ENCODE measurements at places on chromosomes 12 and 14. TPM values are rescaled to one million over a fixed set of nuclear protein-coding genes. Genes with fewer than 3 reads are reported as not detected.

Gene TMEM179
- total RNA-seq, result not detected

- no peaks in the 10 kb centered on the region for H3K36me3 ChIP-seq
- DNase-seq, result no peak
- no peaks in the 10 kb centered on the region for H3K27me3 ChIP-seq
- no peaks in the 10 kb centered on the region for H3K4me1 ChIP-seq
- H3K27ac ChIP-seq, result no peak overlapping the region
Observed at GRCh38 chr12:39451977-39452376, 9.1 kb upstream of the KIF21A start.

Gene P2RX7
- total RNA-seq, result 20.1 TPM

Gene TGM1
- 12.3 TPM for total RNA-seq

Gene FAM181A
- 3.5 TPM for total RNA-seq

GRCh38 chr14:99686557-99687283, 2.6 kb downstream of the CYP46A1 start:
- H3K27me3 ChIP-seq, result no peaks in the 10 kb centered on the region
- H3K27ac ChIP-seq, result no peak overlapping the region
- H3K4me1 ChIP-seq, result peaks cover 13% of the 10 kb centered on the region
- no peak overlapping the region for H3K4me3 ChIP-seq
- no peak for DNase-seq

DNA sequence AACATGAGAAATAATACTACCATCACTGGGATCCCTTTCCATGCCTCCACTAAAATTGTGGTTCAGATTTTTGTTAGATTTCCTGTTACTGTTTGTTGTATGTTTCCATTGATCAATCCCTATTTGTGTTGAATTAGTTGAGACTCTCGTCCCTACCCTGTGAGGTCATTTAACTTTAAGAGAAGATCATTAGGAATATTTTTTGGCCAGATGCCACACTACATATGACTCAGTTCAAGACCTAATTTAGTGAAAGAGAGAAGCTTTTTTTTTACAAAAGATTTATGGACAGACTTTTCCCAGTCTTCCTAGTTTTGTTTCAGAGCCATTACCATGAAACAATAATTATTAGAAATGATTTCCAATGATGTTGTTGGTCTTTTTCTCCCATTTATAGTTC, 35.5 kb downstream of the CPSF6 start:
- no peak overlapping the region for H3K27ac ChIP-seq
- peaks cover 22% of the 10 kb centered on the region for H3K36me3 ChIP-seq
- no peak overlapping the region for H3K4me3 ChIP-seq
- DNase-seq, result no peak

Gene ACADS
- 20.9 TPM for total RNA-seq

Gene LYZ
- total RNA-seq, result 1,056 TPM

GRCh38 chr14:33814010-33814409, 136.9 kb downstream of the EGLN3 start:
- no peaks in the 10 kb centered on the region for H3K4me1 ChIP-seq
- no peak overlapping the region for H3K4me3 ChIP-seq
- DNase-seq, result no peak
- no peaks in the 10 kb centered on the region for H3K36me3 ChIP-seq

DNA sequence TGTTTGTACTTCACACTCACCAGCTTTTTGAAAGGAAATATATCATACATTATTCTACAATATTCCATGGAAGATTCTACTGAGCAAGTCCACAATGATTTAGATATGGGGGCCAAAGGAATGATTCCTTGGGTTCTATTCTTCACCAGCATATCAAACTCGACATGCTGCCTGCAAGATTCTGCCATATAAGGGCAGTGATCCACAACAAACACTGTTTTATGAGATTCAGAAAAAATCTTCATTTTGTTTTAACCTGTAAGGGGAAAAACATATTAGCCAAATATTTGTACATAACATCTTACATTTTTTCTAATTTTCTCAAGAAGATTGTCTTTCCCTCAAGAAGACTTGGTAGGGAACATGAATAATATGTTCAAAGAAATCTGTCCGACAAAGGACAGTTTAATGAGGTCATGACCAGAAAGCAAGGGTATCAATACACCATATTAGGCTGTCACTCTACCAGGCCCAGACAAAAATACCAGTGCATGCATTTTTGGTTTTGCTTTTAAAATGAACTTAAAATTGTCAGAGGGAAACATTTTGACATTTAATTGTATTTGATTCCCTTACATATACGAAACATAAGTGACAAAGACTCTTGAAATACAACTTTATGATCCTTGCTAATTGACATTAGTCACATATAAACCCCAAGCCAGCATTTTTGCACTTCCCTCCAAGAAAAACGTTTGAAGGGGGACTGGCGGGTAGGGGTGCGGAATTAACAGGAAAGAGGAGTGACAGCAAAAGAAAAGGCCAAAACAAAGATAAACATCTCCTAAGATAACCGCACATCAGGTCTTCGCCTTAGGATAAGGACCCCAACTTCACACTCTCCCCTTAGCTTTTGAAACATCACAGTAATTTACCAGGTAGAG, 980 bp downstream of the INTS13 start:
- H3K36me3 ChIP-seq, result peaks cover 15% of the 10 kb centered on the region
- peaks cover 37% of the 10 kb centered on the region for H3K4me1 ChIP-seq
- H3K4me3 ChIP-seq, result peak overlapping the region; percentile 97
- DNase-seq, result no peak

GRCh38 chr14:63940387-63940786, 87.6 kb downstream of the SYNE2 start:
- H3K27ac ChIP-seq, result no peak overlapping the region
- H3K4me3 ChIP-seq, result no peak overlapping the region
- no peaks in the 10 kb centered on the region for H3K4me1 ChIP-seq
- DNase-seq, result no peak

DNA sequence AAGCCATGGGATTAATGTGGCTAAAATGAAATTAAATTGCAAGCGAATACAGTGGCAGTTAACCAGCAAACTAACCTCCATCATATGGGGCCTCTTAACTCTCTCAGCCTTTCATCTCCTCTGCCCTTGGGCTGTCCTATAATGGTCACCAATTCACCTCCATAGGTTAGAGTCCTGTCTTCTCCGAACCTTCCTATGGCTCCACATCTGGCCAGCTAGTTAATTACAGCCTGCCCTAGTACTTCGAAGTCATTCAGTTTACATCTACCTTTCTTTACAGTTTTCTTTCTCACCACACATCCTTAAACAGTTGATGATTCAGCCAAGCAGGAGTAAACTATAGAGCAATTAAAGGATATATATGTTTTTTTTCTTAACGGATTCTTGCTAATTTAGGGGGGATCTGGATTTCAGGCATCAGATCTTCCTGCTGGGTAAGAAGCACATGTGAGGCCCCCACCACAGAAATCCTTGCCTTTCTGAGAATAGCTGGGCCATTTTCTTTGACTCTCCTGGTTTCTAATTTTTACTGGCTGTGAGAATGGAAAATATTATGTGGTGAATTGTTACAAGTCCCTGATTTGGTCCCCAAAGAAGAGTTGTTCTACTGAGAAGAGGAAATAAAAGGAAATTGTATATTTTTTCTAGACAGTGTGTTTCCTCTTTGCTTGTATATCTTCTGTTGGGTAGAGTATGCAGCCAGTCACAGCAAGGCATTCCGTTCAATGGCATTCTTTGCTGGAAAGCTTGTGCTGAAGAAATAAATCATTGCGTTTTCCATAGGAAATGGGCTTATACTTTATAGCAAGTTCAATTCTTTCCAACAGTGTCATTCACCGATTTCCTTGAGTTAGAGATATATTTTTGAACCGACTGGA, 16.7 kb downstream of the HMGA2 start:
- DNase-seq, result no peak
- no peaks in the 10 kb centered on the region for H3K4me1 ChIP-seq
- peaks cover 6% of the 10 kb centered on the region for H3K27me3 ChIP-seq
- no peaks in the 10 kb centered on the region for H3K36me3 ChIP-seq

GRCh38 chr12:132639956-132640520, 21.5 kb downstream of the P2RX2 start:
- no peak for DNase-seq
- H3K27ac ChIP-seq, result no peak overlapping the region
- H3K4me1 ChIP-seq, result no peaks in the 10 kb centered on the region
- no peak overlapping the region for H3K4me3 ChIP-seq
- peaks cover 55% of the 10 kb centered on the region for H3K36me3 ChIP-seq

Gene CLEC2D
- total RNA-seq, result 12.9 TPM

DNA sequence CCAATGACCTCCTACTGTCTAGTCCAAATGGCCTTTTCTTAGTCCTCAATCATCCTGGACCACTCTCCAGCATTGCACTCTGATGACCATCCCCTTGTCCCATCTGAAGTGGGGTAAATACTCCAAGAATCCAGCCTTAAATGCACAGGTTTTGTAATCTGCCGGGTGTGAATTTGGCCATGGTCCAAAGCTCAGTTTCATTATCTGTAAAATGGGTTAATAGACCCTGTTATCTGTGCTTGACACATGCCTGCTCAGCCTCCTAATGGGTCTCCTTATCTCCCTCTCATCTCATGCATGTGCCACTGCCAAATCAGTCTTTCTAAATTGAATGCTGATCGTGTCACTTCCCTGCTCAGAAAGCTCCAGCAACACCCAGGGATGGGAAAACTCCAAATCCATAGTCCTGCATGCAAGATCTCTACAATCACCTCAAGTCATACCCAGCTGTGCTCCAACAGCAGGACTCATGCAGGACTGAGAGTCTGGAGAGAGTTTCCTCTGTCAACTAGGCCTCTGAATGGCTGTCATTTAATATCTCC, 22.3 kb downstream of the LGR5 start:
- DNase-seq, result no peak
- no peaks in the 10 kb centered on the region for H3K4me1 ChIP-seq
- no peaks in the 10 kb centered on the region for H3K27me3 ChIP-seq
- H3K27ac ChIP-seq, result no peak overlapping the region
- H3K4me3 ChIP-seq, result no peak overlapping the region

Gene PTGER2
- total RNA-seq, result 5.3 TPM

- no peaks in the 10 kb centered on the region for H3K36me3 ChIP-seq
- no peak for DNase-seq
- peaks cover 7% of the 10 kb centered on the region for H3K4me1 ChIP-seq
- no peak overlapping the region for H3K4me3 ChIP-seq
- no peak overlapping the region for H3K27ac ChIP-seq
Observed at GRCh38 chr14:72476657-72477499, 417.0 kb downstream of the DPF3 start.

DNA sequence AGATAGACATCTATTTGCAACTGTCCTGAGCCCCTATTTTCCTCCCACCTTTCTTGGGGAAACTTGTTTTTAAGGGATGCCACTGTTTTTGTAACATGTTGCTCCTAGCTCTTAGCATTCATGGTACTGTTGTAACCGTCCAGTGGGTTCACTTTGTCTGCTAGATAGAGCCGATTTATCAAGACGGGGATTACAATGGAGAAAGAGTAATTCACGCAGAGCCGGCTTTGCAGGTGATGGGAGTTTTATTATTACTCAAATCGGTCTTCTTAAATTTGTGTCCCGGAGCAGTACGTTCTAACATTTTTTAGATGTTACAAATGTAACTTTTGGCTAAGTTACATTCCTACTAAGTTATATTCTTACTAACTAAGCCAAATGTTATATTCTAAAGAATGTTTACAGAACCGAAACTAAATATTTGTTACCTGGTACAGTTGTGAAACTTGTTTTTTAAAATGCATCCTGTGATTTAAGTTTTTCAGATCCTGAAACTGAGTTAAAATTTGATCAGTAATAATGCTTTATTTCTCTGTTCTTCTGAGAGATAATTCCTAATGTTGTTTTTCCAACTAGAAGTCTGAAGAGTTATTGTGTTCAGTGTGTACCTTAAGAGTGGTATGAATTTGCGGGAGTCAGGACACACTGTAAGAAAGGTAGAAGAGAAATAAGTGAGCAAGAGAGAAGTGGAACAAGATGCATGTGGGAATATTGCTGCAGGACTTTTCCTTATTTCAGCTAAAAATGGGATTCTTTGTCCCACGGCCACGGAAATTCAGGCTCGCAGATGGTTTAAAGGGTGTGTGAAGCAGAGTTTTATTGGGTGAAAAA, 20.6 kb upstream of the CLEC2D start:
- peak overlapping the region; percentile 92 for H3K27ac ChIP-seq
- no peak for DNase-seq
- peaks cover 2% of the 10 kb centered on the region for H3K36me3 ChIP-seq
- no peaks in the 10 kb centered on the region for H3K27me3 ChIP-seq
- H3K4me3 ChIP-seq, result peak overlapping the region; percentile 71

- H3K36me3 ChIP-seq, result no peaks in the 10 kb centered on the region
- no peak overlapping the region for H3K4me3 ChIP-seq
- no peaks in the 10 kb centered on the region for H3K4me1 ChIP-seq
- H3K27ac ChIP-seq, result no peak overlapping the region
Observed at GRCh38 chr12:65511134-65511834, 232.8 kb downstream of the MSRB3 start.

GRCh38 chr12:29655861-29656260, 127.9 kb downstream of the TMTC1 start:
- H3K4me1 ChIP-seq, result no peaks in the 10 kb centered on the region
- H3K27ac ChIP-seq, result no peak overlapping the region
- no peaks in the 10 kb centered on the region for H3K36me3 ChIP-seq
- no peaks in the 10 kb centered on the region for H3K27me3 ChIP-seq

GRCh38 chr12:47270782-47271664, 191.3 kb upstream of the AMIGO2 start:
- H3K4me1 ChIP-seq, result peaks cover 6% of the 10 kb centered on the region
- no peak for DNase-seq
- no peak overlapping the region for H3K27ac ChIP-seq

GRCh38 chr12:89073027-89073398, 279.3 kb downstream of the DUSP6 start:
- no peak overlapping the region for H3K4me3 ChIP-seq
- H3K27ac ChIP-seq, result no peak overlapping the region
- no peak for DNase-seq
- no peaks in the 10 kb centered on the region for H3K27me3 ChIP-seq
- no peaks in the 10 kb centered on the region for H3K4me1 ChIP-seq

Gene BBOF1
- 2.8 TPM for total RNA-seq

- no peak overlapping the region for H3K4me3 ChIP-seq
- no peaks in the 10 kb centered on the region for H3K27me3 ChIP-seq
- H3K36me3 ChIP-seq, result no peaks in the 10 kb centered on the region
- no peak overlapping the region for H3K27ac ChIP-seq
- H3K4me1 ChIP-seq, result peaks cover 6% of the 10 kb centered on the region
Observed at GRCh38 chr12:54579696-54580333, 8.6 kb downstream of the PPP1R1A start.

Gene BATF
- total RNA-seq, result 4.9 TPM
